ENCODE measurements at places on chromosomes 7 and 10.

GRCh38 chr7:16515785-16516685 lies 10.6 kb upstream of the LRRC72 start:
- DNase-seq, result no peak

DNA sequence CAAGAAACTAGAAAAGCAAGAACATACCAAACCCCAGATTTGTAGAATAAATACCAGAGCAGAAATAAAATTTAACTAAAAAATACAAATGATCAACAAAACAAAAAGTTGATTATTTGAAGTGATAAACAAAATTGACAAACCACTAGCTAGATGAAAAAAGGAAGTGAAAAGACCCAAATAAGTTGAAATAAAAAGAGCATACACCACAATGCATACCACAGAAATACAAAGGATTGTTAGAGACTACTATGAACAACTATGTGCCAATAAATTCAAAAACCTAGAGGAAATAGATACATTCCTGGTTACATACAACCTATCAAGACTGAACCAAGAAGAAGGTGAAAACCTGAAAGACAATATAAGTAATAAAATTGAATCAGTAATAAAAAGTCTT lies 333.4 kb downstream of the SH2D4B start:
- DNase-seq, result no peak

GRCh38 chr7:69504733-69505420 lies 93.4 kb upstream of the AUTS2 start:
- DNase-seq, result no peak

DNA sequence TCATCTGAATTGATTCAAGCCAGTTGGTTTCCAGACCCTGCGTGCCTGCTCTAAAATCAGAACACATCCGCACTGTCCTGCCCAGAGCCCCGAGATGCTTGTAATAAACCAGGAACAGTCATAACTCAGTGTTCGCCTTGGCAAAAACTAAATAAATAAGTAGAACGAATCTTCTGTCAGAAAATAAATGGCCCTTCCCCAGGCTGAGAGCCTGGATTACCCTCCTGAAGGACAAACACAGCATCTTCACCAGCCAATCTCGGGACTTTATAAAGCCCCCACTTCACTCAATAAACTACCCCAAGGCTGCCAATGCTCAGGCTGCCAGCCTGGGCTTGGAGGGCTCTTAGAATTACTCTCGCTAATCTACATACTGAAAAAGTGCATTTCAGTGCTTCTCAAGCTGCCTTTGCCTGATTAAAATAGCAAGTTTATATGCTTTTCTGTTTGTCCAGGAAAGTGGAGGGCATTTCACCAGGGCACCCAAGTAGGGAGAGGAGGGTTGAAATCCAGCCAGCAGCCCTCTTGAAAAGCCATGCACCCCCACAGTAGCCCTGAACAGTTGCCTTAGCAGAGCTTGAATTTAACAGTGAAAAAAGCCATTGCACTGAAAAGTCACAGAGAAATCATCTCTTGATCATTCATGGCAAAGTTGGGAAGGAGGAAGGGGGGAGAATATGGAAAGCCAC lies 136.6 kb downstream of the CALN1 start:
- no peak for DNase-seq

- no peak for DNase-seq
These were observed 13.0 kb upstream of the KCNIP2 start for GRCh38 chr10:101856626-101857025.

- DNase-seq, result no peak
These were observed 278.0 kb upstream of the KLF14 start for GRCh38 chr7:131011976-131012375.

- no peak for DNase-seq
These were observed 2.0 kb downstream of the UTF1 start for GRCh38 chr10:133231946-133232574.

- DNase-seq, result no peak
These were observed 769 bp upstream of the ELFN1 start for GRCh38 chr7:1669064-1669951.

GRCh38 chr7:48041653-48041970 lies 6.3 kb downstream of the C7orf57 start:
- DNase-seq, result no peak

DNA sequence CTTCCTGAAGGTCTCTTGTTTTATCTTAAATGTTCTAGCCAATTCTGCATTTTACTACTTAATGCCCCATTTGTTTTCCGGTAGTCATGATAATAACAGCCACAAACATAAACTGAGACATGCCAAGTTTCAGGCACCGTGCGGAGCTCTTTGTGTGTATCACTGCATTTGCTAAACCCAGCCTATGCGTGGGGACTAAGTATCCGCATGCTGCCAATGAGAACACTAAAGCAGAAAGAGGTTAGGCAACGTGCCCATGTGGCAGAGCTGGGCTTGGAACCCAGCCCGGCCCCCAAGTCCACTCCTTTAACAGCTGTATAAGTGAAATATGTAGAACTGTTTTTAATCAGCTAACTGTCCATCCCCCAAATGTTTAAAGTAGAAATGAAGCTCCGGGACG lies 54.1 kb downstream of the SLIT1 start:
- DNase-seq, result no peak

GRCh38 chr10:132264966-132265889 lies 42.5 kb downstream of the STK32C start:
- DNase-seq, result no peak

GRCh38 chr10:119737823-119738222 lies 12.0 kb downstream of the INPP5F start:
- DNase-seq, result no peak

GRCh38 chr7:32204361-32205018 lies 134.3 kb upstream of the PDE1C start:
- peak; percentile 67 for DNase-seq

DNA sequence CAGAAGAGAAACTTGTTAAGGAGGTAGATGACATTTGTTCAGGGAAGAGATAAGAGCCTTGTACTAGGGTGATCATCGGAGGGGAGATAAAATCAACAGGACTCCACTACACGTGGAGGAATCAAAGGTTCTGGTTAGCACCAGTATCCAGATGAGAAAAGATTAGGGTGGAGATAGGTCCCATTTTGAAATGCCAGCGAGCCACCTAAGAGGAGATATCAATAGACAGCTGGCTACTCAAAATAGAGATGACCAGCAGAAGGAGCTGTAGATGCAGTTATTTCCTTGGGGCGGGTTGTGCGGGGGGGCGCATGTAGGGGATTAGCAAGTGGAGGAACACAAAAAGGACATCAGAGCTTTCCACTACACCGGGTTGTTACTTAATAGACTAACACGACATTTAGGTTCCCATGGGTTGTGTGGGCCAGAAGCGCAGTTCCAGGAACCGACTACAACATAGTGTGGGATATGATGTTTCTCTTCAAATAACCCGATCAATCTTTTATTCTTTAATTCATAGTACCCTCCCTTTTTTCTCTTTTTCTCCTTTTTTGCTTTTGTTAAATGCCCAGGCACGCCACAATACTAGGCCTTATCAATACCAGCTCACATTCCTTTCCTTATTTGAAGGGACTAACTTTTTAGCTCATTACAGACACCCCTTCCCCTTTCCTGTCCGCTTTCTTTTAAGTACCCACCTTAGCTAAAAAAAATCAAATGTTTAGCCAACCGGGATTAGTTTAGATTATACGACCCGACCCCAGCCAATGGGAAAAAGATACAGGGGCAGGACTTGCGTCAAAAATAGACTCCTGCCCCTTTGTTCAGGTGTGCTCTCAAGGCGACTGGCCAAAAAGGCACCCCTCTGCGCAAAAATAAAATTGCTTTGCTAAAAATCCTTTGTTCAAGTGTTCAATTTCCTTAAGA lies 2.0 kb upstream of the KIF11 start:
- DNase-seq, result no peak

DNA sequence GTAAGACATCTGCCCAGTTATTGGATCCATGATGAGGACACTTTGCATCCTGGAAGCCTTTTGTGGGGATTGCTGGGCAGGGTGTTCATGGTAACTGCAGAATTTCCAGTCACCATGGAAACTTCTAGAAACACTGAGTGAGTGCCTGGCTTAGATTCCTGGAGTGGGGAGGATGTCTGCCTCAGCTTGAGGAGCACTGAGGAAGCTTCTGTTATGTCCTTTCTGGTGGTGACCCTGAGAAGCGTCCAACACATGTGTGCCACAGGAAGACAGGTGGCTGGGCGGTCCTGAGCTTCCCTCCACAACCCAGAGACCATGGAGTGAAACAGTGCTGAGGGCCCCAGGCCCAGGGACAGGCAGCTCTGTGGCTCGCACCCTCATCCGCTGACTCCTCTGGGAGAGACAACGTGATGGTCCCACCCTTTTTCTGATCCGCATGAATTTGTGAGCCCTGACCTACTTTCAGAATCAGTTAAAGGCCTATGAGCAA lies 191.8 kb upstream of the CXCL12 start:
- no peak for DNase-seq

DNA sequence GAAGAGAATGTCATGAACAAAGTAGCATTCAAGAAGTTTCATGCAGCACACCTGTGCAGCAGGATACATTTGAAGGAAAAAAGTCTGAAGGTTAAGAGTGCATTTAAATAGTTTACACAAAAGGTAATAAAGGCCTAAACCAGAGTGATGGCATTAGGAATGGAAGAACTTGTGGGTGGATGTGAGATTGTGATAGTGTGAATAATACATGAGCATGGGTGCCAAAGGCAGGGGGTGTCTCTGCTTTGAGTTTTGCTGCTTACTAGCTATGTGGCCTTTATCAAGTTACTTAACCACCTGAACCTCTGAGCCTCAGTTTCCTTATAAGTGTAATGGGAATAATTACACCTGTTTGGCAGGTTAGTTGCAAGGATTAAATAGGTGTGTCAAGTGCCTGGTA lies 21.0 kb downstream of the AGK start:
- DNase-seq, result no peak

- DNase-seq, result no peak
These were observed 114.5 kb upstream of the IMMP2L start for GRCh38 chr7:111676811-111677210.

GRCh38 chr7:74399006-74399405 lies 54.7 kb upstream of the GTF2IRD1 start:
- DNase-seq, result no peak

GRCh38 chr7:80772347-80772993 lies 134.0 kb downstream of the CD36 start:
- no peak for DNase-seq

- DNase-seq, result no peak
These were observed 49.5 kb downstream of the FAM53B start for GRCh38 chr10:124694481-124695220.

DNA sequence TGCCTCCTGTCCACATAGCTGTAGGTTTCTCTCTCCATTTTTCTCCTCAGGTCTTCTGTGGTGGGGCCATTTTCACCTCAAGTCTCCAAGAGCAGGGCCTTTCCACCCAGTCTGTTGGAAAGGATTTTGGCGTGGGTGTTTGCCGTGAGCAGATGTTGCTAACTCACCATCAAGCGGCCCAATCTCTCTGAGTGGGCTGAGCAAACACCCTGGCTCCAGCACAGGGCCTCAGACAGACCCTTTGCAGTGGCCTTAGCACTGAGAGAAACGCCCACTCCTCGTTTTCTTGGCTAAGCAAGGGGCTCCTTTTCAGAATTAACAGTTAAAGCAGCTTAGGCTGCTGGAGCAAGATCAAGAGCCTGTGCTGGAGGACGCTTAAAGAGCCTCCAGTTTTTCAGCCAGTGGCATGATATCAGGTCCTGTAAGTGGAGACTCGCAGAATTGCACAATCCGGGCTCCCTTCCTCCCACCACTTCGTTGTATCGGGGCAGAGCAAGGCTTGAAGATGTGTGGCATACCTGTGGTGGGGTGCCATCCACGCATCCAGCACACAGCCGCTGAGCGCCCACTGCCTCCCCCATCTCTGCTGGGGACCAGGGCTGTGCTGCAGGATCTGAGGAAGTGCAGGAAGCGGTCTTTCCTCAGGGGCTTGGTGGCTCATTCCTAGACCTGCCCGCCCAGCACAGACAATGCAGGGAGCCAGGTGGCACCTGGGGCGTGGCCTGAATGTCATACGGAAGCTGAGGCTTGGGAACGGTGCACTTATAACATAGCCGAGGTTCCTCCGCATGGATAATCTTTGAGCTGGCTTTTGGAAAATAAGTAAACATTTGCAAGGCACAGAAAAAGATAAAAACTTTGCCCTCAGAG lies 142.7 kb downstream of the ADARB2 start:
- DNase-seq, result peak; percentile 52

DNA sequence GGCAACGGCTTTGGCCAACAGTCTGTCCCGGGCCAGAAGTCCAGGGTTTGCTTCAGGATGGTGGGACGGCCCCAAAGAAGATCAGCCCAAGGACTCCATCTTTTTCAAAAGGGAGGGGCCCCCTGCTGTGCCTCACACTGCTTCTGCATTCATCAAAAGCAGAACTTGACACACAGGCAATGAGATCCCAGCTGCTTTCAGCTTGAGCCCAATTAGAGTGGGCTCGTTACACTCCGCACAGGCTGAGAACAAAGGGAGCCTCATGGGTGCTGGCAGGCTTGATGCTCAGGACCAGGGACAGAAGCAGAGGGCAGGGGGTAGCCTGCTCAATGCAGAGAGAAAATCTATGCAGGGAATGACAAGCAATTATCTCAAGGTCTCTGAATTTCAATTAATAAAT lies 45.5 kb downstream of the VOPP1 start:
- no peak for DNase-seq

DNA sequence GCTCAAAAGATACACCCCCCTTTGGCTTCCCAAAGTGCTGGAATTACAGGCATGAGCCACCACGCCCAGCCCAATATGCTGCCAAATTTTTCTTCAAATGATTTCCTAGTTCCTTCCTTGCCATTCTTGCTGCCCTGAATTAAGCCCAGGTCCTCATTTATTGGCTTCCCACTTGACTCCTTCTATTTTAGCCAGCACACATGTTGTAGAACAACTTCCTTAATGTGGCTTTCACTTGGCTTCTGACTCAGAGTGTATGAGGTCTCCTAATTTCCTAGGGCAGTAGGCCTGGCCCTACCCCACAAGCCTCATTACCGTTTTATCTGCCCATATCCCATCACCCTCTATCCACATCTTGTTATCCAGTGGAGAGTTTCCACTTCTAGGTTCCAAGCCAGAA lies 21.8 kb upstream of the HIPK2 start:
- no peak for DNase-seq

GRCh38 chr7:80603940-80604339 lies 34.5 kb upstream of the CD36 start:
- DNase-seq, result no peak

GRCh38 chr7:148204639-148205304 lies 385.8 kb upstream of the C7orf33 start:
- no peak for DNase-seq

DNA sequence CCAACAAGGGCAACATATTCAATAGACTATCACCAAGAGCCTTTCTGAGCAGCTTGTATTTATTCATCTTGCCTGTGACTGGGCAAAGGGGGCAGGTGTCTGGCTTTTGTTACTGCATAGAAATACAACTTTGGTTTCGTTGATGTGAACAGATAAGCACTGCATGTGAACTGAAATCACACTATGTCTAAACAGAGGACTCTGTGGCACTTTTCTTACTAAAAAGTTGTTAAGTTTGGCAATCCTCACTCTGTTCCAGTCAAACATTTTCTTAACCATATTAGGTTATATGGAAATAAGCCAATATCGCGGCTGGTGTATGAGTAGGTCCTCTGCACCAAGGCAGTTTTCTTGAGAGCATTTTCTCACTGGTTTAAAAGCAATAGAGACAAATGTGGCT lies 48.5 kb downstream of the CALD1 start:
- no peak for DNase-seq

- no peak for DNase-seq
These were observed 4.9 kb upstream of the ZMIZ1 start for GRCh38 chr10:79063661-79064492.
